ENCODE measurements at places on chromosomes 5 and 9.

DNA sequence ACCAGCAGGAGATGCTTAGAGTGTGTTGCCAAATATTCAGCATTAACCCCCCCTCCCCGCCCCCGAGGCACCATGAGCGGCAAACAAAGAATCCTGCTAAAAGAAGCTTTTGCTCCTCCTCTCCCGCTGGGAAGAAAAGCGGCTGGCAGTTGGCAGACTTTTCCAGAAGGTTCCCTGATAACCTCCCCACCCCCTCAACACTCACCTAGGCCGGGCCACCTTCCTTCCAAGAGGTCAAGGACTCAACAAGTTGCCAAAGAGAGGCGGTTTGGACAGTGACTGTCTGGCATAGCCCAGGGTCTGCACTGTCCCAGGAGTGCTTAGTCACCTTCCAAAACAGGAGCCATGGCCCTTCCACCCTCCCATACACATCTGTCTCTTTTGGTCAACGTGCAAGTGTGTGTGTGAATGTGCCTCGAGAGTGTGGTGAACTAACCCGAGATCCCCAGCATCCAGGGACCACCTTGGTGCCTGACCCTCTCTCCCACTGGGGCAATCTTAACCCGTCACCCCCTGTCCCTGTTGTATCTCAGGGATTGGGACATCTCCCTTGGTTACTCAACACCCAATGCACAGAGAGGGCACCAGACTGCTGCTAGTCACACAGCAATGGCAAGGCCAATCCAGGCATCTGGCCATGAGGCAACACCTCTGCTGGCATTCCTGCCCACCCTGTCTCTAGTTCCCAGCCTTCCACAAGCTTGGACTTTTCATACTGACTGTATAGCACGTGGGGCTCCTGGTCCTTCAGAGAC is 18.9 kb downstream of the CAMK2A start:
- no peak for DNase-seq

DNA sequence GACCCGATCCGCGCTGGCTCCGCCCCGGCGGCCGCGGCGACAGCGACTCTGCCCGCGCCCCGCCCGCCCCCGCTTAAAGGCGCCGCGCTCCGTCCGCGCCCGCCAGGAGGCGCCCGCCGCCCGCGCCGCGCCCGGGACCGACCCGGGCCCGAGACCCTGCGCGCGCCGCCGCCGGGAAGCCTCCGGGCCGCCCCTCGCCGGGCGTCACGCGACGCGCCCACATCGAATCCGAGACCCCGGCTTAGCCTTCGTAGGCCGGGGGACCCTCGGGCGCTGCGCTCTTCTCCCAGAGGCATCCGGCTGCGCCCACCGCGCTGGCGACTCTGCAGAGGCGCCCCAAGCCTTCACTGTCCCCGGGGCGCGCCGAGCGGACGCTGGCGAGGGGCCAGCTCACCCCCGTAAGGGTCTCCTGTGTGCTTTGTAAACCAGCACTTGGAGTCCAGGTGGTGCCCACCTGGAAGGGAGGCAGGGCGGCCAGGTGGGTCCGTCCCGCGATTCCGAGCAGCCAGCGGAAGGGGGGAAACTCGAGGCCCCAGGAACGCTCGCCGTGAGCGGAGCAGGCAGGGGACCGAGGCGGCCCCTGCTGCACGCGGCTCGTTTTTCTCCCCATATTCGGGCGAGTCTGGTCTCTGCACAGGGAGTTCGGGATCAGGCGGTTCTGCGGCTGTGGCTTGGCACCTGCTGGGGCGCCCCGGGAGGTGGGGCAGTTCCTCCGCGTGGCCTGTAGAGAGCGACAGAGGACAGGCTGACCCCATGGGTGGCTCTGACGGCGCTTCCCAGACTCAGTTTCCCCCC is 423 bp upstream of the ABCA2 start:
- peak; percentile 75 for DNase-seq

DNA sequence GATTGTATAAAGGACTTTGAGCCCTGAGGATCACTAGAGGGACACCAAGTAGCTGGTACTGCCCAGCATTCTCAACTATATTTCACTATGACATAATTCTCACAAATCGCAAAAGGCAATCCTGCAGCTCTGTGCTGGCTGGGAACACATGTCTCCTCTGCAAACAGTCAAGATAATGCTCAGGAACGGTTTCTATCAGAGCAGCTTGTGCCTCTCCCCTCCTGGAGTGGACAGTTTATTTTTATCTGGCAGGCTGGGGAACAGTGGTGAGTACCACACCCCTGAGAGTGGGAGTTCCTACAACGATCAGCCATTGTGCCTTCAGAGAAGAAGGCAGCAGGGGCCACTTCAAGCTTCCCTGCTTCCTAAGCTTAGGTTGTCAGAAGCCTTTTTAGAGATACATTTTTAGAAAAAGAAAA is 65.8 kb downstream of the ERAP1 start:
- DNase-seq: no peak

- no peak for DNase-seq
Measured at GRCh38 chr9:132989414-132989996, 11.0 kb downstream of the GFI1B start.

DNA sequence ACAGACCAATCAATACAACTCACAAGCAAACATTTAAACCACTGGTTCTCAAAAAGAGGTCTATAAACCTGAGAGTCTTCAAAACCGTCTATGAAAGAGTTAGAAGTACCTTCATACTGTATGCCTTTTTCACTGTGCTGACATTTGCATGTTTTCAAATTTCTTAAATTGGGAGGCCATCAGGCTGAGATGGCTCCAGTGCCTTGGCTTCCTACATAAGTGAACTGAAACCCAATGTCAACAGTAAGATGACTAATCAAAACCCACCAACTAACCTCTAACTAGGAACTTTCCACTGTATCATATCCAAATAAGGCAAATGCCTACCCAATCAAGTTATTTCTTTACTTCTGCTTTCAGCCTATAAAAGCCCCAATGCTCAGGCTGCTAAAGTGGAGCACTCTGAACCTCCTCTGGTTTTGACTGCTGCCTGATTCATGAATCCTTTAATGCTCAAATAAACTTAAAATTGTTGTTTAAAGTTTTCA is 35.1 kb downstream of the FAM13B start:
- no peak for DNase-seq

GRCh38 chr9:90333226-90333625 is 309.4 kb downstream of the DIRAS2 start:
- no peak for DNase-seq

DNA sequence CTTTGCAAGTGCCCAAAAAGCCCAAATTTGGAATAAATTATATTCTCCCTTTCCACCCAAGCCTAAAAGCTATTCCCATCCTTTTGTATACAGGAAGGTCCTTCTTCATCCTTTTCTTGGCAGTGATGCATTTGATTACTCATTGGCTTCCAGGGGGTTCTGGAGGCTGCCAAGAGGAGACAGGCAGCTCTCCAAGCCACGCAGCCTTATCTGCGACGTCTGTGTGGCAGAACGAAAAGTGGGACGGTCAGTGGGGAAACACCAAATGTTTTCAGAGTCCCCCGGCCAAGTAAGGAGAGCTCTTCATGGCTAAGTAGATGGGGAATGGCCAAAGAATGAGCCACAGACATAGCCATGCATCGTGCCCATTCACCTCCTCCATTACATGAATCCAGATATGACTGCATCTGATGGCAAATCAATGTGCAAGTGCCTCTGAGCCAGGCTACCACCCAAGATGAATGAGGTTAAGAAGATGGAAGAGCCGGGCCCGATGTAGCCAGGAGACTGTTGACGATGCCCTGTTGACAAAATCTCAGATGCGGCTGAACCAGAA is 12.1 kb downstream of the ADAM19 start:
- DNase-seq: no peak

DNA sequence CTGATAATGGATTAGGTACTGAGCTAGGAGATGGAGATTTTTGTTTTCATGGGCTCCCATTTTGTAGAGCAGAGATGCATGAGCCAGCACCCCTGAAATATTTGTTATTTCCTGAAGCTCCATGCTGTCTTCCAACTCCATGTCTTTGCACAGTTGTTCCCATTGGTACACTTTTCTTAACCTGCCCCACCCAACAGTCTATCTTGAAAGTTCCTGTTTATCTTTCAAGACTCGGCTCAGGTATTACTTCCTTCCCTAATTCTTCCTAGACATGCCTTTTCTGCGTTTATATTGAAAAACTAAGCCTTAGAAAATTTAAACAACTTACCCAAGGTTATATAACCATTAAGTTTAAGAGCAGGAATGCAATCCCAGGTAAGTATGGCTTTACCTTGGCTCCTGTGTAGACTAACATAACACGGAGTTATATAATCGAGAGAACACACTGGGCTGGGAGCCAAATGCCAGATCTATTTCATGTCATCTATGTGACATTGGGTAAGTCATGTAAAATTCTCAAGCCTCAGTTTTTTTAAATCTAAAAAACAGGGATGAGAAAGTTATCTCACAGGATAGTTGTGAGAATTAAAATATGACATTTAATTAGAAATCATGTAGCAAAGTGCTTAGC is 67.4 kb downstream of the LIX1 start:
- DNase-seq: no peak

- DNase-seq: no peak
Measured at GRCh38 chr5:168609806-168610482, 30.8 kb upstream of the PANK3 start.

DNA sequence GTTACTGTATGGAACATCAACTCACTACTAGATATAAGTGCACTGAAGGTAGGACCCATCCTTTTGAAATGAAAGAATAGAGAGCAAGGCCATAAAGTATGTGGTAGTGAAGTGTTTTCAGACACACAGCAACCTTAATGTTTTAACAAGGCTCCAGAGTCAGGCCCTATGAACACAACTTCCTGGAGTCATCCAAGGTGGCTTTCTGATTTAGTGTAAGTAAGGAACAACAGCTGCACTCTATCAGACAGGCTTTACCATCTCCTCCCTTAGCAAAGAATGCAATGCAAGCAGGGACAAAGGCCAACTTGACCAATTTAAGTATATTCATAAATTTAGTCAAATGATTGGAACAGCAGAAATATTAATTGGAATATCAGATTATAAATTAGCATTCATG is 90.1 kb downstream of the MPDZ start:
- no peak for DNase-seq

GRCh38 chr9:103991001-103991400 is 103.1 kb upstream of the SMC2 start:
- DNase-seq: no peak

DNA sequence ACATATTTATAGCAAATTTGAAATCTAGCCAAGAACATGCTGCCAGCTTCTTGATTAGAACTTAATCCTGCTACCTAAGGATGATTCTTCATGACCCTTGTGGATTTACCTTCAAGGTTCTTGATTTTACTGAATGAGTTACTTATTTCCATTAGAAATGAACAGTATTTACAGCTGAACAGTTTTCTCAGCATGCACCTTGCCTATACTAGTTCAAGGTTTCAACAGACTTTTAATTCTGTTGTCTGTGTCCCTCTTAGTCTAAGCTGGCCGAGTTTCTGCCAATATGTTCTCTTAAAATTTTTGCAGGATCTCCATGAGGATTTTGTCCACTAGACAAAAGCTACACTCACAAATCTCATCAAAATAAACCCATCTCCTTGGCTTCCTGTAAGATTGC is 188.8 kb upstream of the ST8SIA4 start:
- DNase-seq: no peak

Measured in activated naive CD4-positive, alpha-beta T cell treated with anti-CD3 and anti-CD28 coated beads, Interleukin-2, amount 10 ng/mL, durations not matched to agents 7 days and 5 days (primary cell).